ENCODE measurements at places on chromosomes 3 and 15.

DNA sequence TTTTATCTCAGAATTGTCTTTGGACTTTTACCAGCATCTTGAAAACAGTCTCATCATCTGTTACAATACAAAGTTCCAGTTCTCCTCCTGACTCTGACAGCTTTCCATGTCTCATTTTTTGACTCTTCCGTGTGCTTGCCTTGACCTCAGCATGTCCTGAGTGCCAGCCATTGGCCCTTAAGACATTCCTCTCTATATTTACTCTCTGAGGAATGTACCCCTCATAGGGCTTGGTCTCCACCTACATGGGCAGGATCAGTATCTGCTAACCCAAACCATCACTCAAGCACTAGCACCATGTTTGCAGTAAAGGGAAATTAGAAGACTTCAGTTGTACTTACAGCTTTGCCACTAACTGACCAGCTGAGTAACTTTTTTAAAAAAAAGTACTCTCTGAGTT, 16.2 kb downstream of the ANKUB1 start:
- no peak for DNase-seq

DNA sequence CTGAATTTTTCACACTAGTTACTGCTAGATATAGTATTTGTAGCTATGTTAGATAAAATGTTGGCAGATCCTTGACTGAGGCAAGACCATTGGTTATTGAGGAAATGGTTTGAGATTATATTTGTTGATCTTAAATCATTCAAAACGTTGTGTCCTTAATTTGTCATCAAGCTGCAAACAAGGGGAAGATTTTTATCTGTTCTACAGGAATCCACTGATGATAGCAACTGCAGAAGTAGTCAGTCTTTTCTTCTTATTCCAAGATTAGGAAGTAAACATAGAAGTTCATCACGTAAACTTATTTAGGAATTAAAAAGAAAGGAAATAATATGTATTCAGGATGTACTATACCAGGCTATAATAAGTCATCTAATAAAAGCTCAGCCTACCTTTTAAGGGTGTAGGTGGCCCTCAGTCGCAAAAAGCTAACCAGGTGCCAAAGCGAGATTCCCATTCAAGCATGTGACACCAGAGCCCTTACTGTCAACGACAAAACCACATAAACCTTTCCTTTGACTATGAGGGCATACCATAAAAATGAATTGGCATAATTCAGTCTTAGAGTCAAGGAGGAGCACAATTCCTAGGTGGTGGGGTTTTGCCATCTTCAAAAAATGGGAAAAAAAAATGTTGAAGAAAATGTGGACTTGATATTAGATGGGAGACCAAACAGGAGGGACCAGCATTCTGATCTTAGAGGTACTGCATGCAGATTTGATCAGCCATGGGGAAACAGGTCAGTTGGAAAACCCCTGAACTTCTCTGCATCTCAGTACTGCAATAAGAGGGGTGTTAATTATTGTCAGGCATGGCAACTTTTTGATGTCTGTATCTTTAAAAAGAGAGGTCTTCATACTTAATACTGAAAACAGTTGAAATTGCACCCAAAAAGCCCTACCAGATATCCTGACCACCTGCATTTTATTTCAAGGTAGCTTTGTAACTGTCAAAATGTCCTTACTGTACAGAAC, 212.5 kb upstream of the UBE2E1 start:
- no peak for DNase-seq

DNA sequence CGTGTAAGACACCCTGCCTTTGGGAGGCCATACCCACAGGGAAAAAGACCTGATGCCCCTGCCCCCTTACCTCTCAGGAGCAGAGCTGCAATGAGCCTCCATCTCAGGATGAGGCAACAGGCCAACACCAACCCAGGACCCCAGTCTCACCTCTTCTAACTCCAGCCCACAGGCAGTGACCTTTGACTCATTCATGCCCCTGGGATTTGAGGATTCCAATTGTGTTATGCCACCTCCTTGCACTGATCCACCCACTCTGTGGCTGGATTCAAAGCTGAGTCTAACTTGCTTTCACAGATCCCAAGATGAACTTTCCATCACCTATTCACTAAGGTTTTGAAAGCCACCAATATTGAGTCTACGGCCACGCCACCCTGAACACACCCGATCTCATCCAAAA, 64.7 kb downstream of the MINAR1 start:
- no peak for DNase-seq

GRCh38 chr3:52339612-52340011, 23.5 kb downstream of the DNAH1 start:
- DNase-seq, result peak; percentile 94

- no peak for DNase-seq
Measured at GRCh38 chr3:133549565-133549964, 23.9 kb upstream of the CDV3 start.

DNA sequence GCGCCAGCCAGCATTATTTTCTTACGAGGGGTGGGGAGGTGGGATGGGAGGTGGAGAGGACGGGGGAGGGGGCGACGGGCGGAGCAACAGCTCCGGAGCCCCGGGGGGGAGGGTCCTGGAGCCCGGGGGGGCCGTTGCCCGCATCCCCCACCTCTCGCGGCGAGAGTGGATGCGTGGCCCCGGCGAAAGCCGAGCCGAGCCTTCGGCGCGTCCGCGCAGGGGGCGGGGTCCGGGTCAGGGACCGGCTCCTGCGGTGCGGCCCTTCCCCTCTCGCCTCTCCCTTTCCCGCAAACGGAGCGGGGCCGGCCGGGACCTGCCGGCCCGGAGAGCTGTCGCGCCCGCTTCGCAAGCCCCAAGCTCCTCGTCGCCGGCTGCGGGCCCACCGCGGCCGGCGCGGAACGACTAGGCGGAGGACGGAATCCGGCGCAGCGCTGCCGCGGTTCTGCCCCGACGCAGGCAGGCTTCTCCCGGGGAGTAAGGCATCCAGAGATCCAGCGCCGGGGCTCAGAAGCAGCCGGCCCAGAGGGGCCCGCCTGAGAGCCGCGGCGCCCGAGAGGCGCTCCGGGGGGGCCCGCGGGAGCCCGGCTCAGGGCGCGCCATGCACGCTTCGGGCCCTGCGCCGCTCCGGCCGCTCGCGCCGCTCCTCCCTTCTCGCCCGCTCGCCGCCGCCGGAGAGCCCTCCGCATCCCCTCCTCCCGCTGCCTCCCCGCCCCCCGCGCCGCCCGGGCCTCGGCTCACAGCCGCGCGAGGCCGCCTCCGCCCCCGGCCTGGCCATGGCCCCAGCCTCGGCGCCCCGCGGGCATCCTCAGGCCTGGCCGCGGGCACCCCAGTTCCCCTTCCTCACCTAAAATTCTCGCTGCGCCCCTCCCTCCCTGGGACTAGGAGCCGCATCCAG, 459 bp upstream of the ADCY5 start:
- DNase-seq, result peak; percentile 18

DNA sequence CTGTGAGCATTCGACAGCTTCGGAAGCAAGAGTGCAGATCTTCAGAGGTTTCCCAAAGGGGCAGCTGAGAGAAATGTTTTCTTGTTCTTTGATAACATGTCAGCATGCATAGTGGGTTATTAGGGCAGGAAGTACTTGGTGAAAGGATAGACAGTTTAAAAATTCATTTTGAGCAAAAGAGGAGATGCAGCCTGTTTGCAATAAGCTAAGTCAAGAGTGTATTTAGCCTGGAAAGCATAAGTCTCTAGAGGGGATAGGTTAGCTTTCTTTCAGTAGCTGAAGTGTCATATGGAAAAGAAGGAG, 7.4 kb downstream of the SLC6A11 start:
- DNase-seq, result no peak

GRCh38 chr3:130792246-130792645, 45.6 kb upstream of the PIK3R4 start:
- DNase-seq, result no peak

DNA sequence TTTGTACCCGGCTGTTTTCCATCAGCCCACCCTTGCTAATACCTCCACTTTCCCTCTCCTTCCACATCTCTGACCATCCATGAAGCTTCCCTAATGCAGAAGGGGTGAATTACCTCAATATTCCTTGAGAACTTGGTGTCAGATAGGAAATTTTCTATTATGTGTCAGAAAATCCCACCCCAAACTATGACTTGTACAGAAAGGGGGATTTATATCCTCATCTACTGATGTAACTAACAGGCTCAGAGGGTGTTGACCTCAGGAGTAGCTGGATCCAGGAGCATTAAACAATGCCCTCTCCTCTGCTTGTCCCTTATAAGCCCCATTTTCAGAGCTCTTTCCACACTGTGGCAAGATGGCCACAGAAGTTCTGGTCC, 242.8 kb upstream of the TLE3 start:
- DNase-seq, result no peak

- DNase-seq, result peak; percentile 93
Measured at GRCh38 chr3:110814170-110815007, 257.2 kb upstream of the NECTIN3 start.

- no peak for DNase-seq
Measured at GRCh38 chr3:120052225-120052624, 42.0 kb downstream of the GSK3B start.

- DNase-seq, result peak; percentile 87
Measured at GRCh38 chr3:191070201-191070600, 128.8 kb upstream of the OSTN start.

GRCh38 chr3:52787672-52788625, 6.6 kb upstream of the ITIH3 start:
- no peak for DNase-seq

DNA sequence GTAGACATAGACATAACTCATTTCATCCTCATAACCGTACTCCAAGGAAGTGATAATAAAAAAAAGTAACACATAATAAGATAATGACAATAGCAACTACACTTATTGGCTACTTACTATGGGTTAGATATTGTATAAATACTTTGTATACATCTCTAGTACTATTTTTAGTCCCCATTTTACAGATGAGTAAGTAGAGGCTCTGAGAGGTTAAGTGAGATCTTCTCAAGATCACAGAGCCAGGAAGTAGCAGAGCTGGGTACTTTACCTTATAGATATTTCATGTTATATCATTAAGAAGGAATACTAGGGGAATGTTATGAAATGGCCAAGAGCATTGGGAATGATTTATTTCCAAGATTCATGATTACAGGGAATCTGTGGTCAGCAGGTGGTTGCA, 49.4 kb upstream of the ADAMTSL3 start:
- no peak for DNase-seq

- no peak for DNase-seq
Measured at GRCh38 chr3:126546013-126546412, 12.7 kb downstream of the C3orf22 start.

DNA sequence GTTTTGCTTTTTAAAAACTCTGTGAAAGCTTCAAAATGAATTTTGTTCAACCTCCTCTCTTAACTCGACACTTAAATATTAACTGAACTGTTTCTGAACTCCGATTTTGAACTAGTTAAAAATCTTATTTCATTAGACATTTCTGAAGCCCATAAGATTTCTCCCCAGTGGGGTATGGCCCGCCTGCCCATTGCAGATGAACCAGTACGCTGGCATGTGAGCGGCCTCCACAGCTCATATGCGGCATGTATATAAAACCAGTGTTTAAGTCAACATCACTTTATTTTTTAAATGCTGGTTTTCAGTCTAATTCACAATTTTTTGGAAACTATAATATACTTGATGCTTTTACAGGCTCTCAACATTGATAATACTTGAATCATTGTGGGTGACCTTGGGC, 50.2 kb downstream of the CPN2 start:
- DNase-seq, result no peak

DNA sequence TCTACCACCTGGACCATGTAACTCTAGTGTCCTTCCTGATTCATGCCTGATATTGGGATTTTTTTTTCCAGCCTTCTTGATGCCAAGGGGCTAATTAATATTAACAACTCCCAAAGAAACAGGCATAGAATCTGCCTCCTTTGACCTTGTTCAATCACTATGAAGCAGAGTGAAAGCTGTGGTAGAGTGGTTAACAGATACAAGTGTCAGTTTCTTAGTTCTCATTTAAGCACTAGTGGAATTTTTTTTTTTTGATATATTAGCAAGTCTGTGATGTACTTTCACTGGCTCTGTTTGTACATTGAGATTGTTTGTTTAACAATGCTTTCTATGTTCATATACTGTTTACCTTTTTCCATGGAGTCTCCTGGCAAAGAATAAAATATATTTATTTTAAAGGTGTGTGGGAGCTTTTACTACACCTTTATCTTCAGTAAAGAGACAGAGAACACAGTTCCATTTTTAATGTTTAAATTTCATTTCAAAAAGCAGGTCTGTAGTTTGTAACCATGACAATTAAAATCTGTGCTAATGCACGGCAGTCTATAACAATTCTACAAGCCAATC, 67.1 kb downstream of the TOP2B start:
- no peak for DNase-seq

DNA sequence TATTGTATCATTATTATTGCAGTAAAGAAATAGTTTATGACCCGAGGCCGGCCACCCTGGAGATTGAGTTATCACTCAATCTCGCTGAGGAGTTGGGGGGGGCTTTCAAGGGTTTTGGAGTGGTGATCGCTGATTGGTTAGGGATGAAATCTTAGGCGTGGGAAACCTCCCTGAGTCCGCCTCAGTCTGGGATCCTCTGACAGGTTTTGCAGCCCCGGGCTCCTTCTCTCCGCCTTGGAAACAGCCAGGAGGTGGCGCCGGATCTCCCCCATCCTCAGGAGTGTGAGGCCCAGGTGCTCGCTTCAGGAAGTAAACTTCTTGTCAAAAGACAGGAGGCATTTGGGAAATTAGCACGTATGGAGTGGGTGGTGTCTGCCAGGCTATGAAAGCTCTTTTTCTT, 41.1 kb upstream of the SEC61A1 start:
- DNase-seq, result peak; percentile 55

DNA sequence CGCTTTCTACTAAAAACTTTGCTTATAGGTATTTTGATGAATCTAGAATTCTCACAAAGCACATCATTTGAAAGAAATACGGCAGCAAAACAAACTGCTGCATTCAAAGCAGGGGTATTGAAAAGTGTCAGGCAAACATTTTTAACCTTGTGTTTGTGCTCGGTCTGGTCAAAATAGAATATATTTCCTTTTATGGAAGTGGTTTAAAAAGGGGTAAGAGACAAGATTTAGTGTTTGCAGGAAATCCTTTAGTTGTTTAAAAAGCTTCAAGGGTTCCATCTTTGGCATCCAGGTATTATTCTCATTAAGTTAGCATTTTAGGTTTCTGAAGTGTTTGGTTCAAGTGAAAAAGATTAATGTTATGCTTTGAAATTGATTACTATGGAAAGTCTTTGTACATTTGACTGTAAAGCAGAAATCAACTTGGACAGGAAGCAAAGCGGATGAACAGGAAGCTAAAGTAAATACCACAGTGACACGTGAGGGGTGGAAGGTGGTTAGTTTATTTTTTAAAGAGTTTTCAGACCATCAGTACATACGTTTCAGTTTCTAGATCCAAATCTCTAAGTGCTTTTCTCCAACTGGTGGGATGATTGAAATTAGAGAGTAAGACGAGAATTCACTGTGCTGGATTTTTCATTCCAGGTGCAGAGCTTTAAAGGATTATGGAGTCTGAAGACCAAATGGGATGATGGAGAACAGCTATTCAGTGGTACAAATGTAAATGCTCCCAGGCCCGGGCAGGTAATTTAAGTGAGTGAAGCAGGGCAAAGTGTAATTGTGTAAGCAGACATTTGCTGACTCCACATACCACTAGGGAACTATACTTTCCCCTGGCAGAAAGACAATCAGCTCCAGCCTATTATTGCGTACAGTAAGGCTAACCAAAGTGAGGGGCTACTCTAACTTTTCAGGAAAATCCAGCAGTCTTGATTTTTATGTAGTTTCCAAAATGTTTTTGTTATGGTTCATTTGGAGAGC, 341.8 kb upstream of the TBL1XR1 start:
- peak; percentile 51 for DNase-seq

GRCh38 chr3:11716573-11717290, 73.0 kb upstream of the VGLL4 start:
- peak; percentile 40 for DNase-seq

- no peak for DNase-seq
Measured at GRCh38 chr3:64039332-64039731, 16.0 kb upstream of the PSMD6 start.
